ENCODE measurements at places on chromosomes 6 and 20.
A peak's percentile ranks its signal among the peaks of the same experiment; 100 is the strongest.

GRCh38 chr6:27986928-27987725, 30.1 kb downstream of the OR2B6 start:
- DNase-seq: no peak

DNA sequence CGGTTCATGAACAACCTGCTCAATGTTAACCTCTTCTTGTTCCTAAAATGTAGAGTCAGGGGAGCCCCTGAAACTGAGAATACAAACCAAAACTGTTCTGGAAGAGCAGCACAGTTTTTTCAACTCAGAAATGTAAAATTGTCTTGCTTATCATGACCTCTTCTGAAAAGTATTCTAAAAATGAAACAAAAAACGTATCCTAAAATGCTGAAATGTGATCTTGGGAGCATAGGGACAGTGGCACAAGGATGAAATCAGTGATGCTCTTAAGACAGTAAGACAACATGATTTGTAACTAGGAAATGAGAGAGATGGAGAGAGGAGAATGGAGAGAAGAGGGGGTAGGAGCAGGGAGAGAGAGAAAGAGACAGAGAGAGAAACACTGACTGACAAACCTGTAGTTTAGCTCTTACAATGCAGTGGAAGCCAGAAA, 27.5 kb downstream of the NCOA7 start:
- DNase-seq: no peak

GRCh38 chr6:107460083-107460631, 793 bp upstream of the PDSS2 start:
- no peak for DNase-seq

GRCh38 chr20:986733-987355, 15.3 kb downstream of the RSPO4 start:
- no peak for DNase-seq

GRCh38 chr20:12056839-12057238, 139.1 kb downstream of the BTBD3 start:
- DNase-seq: no peak

DNA sequence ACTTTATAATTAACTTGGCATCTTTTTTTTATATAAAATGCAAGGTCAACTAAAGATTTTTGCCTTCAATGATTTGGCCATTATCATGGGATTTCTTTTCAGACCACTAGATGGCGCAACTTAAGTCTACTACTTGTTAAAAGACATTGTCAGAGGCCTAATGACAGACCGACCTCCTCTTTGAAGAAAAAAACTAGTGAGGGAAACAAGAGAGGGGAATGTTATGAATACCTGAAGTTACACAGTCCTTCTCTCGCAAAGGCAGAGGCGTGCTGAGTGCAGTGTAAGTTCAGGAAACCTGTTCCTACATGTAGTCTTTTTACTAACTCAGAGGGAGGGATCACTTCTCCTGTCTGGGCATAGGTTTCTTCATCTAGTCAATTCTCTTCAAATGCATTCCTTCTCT, 9.3 kb downstream of the TRAPPC3L start:
- DNase-seq: peak; percentile 55

DNA sequence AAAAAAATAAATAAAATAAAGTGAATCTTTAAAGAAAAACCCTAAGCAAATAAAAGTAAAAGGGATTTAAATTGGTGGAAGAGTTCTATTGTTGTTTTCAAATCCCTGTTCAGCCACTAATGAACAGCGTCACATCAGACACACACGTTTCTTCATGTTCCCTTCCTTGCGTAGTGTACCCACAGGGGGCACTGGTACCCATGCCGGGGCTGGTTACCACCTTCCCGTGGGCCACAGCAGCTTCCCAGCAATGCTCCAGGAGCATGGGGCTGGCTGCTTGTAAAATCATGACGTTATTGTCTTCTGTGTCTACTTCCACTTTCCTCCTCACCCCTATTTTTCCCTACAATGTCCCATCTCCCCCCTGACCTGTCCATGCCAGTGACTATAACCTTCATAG, 988.7 kb downstream of the KIF16B start:
- no peak for DNase-seq

- no peak for DNase-seq
Measured at GRCh38 chr6:33921745-33922144, 117.9 kb upstream of the MLN start.

DNA sequence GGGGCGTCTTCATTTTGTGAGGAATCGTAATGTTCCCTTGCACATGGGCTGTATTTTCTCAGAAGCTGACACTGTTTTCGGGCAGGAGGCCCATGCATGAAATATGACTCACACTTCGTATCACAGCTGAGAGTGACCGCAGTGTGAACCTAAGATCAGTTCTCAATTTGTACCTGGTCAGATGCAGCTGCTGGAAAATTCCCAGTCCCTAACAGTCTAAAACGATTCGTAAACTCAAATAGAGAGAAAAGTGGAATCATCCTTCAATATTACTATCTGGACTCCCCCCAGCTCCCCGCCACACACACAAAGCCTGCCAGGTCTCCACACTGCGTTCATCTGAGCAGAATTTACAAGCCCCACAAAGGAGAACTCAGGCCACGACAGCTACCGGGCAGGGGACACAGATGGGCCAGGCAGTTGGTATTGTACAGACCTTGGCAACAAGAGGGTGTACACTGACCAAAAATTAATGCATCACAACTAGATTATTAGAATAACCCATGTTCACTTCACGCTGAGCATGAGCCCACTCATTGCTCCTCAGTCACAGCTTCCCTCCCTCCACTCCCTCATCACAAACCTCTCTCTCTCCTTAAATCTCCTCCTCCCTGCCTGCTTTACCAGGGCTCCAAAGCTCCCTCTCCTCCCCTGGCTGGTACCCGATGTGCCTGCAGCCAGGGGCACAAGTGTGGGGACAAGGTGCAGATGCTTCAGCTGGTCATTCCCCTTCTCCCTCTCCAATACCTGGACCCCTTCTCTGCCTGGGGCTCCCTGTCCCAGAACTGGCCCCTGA, 488.4 kb downstream of the PREX1 start:
- no peak for DNase-seq

DNA sequence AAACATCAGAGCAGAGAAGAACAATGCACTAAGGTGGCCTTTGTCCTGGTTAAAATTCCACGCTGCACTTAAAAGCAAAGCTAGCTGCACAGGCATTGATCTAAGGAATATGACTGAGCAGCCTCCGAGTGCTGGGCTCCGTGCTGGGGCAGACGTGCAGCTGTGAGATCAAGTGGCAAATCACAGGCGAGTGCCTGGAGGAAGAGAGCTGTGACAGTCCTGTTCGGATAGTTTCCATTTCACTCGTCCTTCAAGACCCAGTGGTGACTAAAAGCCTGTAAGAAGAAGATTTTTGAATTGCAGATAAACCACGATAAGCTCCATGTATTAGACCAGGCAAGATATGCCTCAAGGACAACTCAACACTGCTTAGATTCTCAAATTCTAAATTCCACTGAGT, 247.9 kb downstream of the ANKRD60 start:
- no peak for DNase-seq

DNA sequence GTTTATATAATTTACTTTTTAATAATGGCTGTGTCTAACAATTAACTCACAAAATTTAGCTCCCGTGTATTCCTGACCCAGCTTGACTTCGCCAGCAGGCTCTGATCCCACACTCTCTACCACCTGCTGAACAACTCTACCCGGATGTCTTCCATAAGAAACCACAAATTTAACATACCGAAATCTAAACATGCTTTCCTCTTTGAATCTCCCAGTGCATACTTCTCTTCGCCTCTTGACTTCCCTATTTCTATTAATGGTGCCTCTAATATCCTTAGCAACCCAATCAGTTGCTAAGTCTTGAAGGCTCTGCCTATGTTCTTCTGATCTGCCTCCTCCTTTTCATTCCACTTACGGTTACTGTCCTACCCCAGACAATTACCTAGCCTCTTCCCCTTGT, 4.6 kb upstream of the MYB start:
- DNase-seq: no peak

- no peak for DNase-seq
Measured at GRCh38 chr20:2350606-2351005, 30.1 kb upstream of the TGM6 start.

- peak; percentile 91 for DNase-seq
Measured at GRCh38 chr6:154510144-154510905, at the start of gene CNKSR3. CNKSR3 (minus strand) TSS chr6:154510685; CDS start chr6:154510114, 571 bp downstream.

- no peak for DNase-seq
Measured at GRCh38 chr20:37190354-37191112, 11.2 kb upstream of the MROH8 start.

DNA sequence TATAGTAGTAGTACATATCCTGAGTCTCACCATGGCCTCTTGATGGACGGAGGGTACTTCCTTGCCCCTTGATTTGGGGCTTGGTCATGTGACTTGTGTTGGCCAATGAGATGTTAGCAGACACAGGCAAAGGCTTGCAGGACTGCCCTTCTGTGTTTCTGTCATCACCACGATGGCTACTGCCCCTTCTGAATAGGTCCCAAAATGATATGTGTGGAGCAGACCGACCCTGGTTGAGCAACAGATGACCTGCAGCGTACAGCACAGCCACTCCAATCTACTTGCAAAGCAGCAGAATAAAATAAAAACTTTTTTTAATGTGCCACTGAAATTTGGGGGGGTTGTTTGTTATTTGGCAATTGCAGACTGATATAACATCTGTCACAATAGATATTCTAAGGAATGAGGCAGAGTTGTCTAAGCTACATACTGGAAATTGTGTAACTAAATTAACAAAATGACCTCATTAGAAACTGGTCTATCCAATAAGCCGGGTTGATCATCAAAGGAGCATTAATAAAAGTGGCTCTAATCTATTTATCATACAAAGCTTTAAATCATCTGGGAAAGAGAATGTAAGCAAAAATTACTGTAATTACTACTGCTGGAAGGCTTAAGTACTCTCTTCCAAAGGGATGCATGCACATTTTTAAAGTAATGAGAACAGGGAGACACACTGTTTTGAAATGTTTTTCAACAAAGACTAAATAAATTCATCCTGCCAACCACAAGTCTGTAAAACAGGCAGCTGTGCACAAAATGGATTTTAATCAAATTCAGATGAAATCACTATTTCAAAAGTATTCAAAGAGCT, 209.5 kb downstream of the KIF16B start:
- no peak for DNase-seq

GRCh38 chr6:118869350-118869749, 24.6 kb upstream of the ASF1A start:
- no peak for DNase-seq

DNA sequence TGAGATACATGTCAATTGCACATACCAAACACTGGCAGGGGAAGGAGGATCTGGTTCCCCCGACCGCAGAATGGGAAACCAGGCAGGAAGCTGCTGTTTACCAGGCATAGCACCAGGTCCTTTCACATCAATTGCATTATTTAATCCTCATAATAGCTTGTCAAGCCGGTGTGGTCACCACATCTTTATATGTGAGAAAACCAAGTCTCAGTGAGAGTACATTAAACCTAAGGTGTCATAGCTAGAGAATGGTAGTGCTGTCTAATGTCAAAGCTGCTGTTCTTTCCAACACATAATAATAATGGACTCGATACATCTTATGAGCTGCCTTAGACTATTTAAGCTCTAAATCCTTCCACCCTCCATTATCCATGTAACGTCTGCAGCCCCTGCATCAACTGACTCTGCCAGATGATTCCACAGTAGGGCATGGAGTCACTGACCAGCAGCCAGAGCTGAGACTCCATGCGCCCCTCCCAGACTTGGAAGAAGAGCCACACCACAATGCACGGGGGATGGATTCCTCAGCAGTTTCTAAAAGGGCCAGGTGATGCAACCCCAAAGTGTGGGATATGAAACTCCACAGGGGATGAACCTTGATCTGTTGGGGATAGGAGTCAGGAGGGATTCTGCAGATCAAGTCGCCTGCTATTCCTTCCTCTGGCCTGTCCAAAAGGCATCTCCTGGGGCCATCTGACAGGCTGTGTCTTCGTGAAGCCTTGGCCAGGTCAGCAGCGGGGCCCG, 71.8 kb downstream of the GPR6 start:
- no peak for DNase-seq

DNA sequence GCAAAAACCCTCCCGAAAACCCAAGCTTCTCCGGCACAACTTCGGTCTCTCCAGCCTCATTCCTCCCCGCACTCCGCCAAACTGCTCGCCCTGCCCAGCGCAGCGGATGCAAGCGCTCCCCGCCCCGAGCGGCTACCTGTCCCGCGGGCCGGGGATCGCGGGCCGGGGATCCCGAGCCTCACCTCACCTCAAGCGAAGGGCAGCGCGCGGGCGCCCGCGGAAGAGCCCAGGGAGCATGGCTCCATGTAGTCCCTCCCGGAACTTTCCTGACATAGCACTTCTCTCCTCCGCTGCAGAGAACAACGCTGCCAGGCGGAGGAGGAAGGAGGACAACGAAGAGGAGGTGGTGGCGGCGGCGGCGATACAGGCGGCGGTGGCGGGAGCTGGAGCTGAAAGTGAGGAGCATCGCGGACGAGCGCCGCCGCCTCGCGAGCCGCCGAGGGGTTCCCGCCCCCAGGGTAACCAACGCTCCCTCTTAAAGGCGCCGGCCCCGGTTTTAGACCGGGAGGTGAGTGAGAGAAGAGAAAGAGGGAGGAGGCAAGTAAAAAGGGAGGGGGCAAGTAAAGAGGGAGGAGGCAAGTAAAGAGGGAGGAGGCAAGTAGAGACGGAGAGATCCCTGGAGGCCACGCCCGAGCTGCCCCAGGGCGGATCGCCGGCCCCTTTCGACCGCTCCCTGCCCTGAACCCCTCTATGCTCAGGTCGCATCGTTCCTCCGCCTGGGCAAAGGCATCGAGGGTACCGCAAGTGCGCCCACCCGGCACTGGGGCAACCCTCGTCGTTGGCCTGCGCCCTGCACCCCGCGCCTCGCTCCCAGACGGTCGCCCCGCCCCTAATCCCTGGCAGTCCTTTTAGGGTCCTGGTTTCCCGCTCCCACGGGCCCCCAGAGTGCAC, at the start of gene GPR63:
Gene GPR63 (minus strand): TSS at position 397 of the 891 bp plus-strand sequence. CDS start 37,746 bp downstream, outside the sequence.
- peak; percentile 75 for DNase-seq

- DNase-seq: no peak
Measured at GRCh38 chr6:36018339-36018738, 6.1 kb downstream of the SLC26A8 start.

GRCh38 chr6:43436577-43437282, 9.4 kb downstream of the ABCC10 start:
- no peak for DNase-seq

- DNase-seq: no peak
Measured at GRCh38 chr6:50952092-50952907, 133.6 kb downstream of the TFAP2B start.

GRCh38 chr20:3811467-3812258, 8.7 kb upstream of the AP5S1 start:
- peak; percentile 49 for DNase-seq

Measured in HEK293T (cell line).